ENCODE measurements at places on chromosomes 3 and 15. TPM values are rescaled to one million over a fixed set of nuclear protein-coding genes. Genes with fewer than 3 reads are reported as not detected.

The ARL8B gene
- 18.3 TPM for total RNA-seq

The AGTR1 gene
- total RNA-seq, result not detected

The C3orf20 gene
- not detected for total RNA-seq

The TAMM41 gene
- 2.8 TPM for total RNA-seq

The RPL4 gene
- total RNA-seq, result 5,364 TPM

The EFCC1 gene
- 0.25 TPM for total RNA-seq

The TMEM42 gene
- 8.8 TPM for total RNA-seq

The UNC13C gene
- total RNA-seq, result not detected

The RLBP1 gene
- total RNA-seq, result 0.18 TPM

The KLHL6 gene
- not detected for total RNA-seq

The CRABP1 gene
- total RNA-seq, result not detected

GRCh38 chr15:79193103-79193502 is 89.4 kb upstream of the ANKRD34C start:
- no peak for DNase-seq

GRCh38 chr15:92715758-92716157 is 60.2 kb upstream of the FAM174B start:
- DNase-seq, result no peak

DNA sequence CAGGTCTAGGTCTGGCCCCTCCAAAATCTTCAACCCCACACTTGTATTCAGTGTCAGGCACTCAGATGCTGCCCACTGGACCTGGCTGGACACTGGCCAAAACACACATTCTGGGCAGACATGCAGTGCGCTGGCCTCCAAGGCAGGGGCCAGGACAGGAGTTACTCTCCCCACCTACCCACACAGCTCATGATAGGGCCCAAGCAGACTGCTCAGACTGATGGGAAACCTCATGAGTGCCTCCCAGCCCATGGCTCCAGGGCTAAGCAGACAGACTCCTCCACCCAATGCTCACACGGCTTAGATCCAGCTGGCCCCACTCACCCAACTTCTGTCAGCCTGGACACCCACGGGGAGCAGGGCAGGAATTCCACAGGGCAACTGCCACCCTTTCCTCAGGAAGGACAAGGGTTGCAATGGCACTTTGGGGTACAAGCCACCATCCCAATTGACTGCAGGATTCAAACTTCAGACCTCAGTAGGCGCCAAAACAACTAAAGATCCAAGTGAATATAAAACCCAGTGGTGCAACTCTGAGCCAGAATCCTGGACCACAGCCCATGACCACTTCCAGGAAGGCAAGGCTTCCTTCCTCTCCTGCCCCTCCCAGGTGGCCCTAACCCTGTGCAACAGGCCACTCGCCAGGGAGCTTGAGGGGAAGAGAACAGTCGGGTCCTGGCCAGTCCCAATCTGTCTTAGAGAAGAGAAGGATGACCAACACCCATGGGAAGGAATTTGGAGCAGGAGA is 1.4 kb downstream of the LTF start:
- DNase-seq, result no peak

DNA sequence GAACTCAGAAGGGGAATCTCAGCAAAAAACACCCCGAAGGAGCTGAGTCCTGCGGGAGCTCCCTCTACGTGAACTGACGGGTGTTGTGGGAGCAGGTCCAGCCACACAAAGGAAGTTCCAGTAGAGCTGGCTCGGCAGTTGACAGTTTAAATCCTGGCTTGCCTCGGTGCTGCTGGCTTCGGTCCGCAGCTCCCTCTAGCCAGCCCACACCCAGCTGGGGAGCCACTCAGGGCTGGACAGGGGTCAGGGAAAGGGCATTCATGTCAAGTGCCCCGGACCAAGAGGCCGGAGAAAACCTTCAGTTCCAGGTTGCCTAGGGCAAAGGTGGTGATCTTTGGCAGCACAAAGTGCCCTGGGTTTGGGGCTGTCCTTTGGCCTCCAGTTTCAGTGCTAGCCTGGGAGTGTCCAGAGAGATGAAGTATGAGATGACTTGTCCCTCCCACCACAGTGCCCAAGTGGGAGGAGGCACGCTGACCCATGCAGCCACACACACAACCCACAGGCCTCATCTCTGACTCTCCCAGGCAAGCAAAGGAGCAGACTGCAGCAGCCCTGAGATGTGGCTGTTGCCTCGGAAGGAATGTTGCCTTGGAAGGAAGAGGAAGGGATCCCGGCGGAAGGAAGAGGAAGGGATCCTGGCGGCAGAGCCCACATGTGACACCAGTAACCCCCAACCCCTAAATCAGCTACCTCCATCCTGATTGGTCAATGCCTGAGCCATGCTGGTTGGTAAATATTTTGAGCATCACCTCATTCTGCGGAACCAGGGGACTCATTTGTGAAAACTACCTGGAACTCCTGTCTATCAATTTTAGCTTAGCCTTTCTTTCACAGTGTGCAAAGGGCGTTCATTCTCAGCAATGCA is 13.9 kb upstream of the ANPEP start:
- peak; percentile 20 for DNase-seq

GRCh38 chr15:44536962-44537734 is at the start of gene EIF3J:
Gene EIF3J (plus strand): TSS chr15:44537147. CDS start chr15:44537195, 48 bp downstream.
- DNase-seq, result peak; percentile 98

GRCh38 chr3:53890726-53891475 is 758 bp downstream of the SELENOK start:
- peak; percentile 60 for DNase-seq

DNA sequence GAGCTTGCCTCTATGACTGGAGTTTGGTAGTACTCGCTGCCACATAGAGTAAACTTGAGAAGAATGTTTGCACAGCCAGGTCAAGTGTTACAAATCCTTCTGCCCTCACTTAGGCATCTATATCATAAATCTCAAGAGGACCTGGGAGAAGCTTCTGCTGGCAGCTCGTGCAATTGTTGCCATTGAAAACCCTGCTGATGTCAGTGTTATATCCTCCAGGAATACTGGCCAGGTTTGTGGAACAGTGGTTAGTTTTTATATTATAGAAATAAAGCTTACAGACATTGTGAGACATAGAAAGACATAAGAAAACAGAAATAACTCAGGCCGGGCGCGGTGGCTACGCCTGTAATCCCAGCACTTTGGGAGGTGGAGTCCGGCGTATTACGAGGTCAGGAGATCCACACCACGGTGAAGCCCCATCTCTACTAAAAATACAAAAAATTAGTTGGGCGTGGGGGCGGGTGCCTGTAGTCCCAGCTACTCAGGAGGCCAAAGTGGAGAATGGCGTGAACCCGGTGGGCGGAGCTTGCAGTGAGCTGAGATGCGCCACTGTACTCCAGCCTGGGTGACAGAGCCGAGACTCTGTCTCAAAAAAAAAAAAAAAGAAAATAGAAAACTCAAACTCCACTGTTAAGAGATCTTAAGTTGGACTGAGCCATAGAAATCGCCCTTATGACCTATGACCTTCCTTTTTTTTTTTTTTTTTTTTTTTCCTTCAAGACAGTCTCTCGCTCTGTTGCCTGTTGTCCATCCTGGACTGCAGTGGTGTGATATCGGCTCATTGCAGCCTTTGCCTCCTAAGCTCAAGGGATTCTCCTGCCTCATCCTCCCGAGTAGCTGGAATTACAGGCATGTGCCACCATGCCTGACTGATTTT is 2.2 kb downstream of the RPSA start:
- no peak for DNase-seq

GRCh38 chr3:180199417-180199995 is 162.8 kb upstream of the PEX5L start:
- DNase-seq, result no peak

DNA sequence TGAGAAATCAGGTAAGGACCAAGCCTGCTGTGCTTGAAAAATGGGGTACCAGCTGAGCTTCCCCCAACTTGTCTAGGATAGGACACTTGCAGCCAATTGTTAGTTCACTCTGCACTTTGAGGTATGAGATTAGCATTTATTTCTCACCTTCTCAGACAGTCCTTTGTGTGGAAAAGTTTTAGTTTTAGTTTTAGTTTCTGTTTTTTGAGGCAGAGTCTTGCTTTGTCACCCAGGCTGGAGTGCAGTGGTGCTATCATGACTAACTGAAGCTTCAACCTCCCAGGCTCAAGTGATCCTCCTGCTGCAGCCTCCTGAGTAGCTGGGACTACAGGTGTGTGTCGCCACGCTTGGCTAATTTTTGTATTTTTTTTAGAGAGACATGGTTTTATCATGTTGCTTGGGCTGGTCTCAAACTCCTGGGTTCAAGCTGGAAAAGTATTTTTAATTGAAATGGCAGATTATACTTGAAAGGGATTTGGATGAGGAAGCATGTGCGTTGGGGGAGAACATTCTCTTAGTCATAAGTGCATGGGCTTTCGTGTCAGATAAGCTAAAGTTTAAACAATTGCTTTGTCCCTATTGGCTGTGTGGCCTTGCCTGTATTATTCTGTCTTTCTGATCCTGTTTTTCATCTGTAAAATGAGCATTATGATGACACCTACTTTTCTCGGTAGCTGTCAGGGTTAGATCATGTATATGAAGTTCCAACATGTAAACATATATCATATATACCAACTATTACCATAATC is 25.2 kb upstream of the CCK start:
- DNase-seq, result no peak

- no peak for DNase-seq
Observed at GRCh38 chr15:43299411-43299810, 31.0 kb downstream of the LCMT2 start.

- no peak for DNase-seq
Observed at GRCh38 chr15:27418726-27419125, 447.7 kb downstream of the GABRG3 start.

DNA sequence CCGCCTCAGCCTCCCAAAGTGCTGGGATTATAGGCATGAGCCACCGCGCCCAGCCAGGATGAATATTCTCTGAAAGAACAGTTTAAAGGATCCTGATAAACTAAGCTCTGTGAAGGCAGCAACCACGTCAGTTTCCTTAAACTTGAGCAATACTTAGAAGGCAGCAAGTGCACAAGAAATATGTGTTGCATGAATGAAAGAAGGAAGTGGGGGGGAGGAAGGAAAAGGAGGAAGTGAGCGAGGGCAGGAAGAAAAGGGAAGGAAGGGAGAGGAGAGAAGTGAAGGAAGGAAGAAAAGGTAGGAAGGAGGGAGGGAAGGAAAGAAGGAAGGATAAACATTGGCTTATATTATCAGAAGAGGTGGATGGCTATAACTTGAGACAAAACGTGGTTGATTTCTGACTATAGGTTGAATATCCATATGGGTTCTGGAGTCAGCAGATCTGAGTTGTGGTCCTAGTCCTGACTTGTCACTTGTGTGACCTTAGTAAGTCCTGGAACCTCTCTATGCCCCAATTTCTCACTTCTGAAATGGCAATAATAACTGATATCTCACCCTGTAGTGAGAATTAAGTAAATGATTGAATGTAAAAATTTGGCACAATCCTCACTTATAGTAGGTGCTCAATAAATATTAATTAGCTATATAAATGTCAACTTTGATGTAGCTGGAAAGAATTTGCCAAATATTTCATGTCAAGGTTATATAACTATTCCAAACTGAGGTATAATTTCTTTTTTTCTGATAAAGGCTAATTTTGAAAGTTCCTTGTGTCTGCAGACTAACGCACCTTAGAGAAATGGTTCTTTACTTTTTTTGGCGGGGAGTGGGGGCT is 12.0 kb upstream of the SEMA4B start:
- no peak for DNase-seq

DNA sequence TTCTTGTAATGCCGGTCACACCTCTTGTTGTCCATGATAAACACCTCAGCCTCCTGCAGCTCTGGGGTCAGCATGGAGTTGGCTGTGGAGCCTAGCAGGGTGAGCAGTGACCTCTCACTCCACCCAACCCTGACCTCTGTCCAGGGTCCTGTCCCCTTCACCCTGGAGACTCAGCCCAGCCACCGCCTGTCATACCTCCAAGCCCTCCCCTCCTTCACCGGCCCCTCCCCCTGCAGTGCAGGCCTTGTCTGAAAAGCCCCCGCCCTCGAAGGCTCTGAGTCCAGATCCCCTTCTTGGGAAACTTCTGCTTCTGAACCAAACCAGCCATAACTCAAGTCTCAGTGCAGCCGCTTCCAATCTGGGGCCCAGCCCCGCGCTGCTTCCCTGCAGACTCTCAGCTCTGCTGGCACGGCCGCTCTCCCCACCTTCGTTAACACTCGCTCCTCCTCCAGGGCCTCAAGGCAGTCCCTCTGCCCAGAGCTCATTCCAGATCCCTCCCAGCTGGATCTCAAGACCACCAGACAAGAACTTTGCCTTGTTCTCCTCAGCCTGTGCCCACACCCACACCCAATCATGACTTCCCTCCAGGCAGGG is 25.4 kb upstream of the PRSS50 start:
- DNase-seq, result no peak

Data from HT-29 (cell line).